ENCODE measurements at places on chromosomes 2 and 18.
A peak's percentile ranks its signal among the peaks of the same experiment; 100 is the strongest.

- peaks cover 27% of the 10 kb centered on the region for H3K27me3 ChIP-seq
- H3K4me1 ChIP-seq = no peaks in the 10 kb centered on the region
Measured at GRCh38 chr18:79784965-79785770, 12.6 kb upstream of the KCNG2 start.

DNA sequence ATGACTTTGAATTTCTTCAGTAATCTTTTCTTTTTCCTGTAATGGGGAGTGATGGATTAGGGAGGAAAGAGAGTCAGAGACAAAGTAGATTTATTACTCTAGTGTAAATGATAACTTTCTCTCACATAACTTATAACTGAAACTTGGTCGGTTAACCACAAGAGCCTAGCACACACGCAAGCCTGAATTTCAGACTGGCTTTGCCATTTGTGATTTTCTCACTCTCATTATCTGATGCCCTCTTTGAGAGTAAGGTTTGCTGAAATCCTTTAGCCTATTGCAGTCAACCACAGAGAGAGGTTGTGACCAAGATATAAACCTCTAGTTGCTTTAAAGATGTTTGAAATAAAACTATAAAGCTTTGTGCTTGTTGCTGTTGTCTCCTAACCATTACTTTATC is 117.9 kb upstream of the NETO1 start:
- H3K4me1 ChIP-seq = no peaks in the 10 kb centered on the region
- DNase-seq = no peak
- H3K4me3 ChIP-seq = no peak overlapping the region
- no peaks in the 10 kb centered on the region for H3K27me3 ChIP-seq
- no peak overlapping the region for H3K27ac ChIP-seq
- no peaks in the 10 kb centered on the region for H3K36me3 ChIP-seq

DNA sequence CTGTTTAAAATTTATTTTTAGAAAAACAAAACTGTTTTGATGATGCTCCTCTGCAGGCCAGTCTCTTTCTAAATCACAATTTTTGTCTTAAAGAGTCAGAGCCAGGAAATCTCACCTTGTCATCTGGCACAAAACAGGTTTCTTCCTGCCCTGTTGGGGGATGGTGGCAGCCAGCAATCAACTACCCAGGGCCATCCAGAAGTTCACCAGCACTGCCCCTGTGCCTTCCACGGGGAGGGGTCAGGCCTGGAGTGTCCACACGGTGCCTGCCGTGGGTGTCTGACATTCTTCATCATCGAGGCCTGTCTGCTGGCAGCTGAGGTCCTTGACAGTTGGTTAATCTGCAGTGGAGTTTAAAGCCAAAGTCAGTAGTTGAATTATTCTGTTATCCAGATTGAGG is 40.0 kb upstream of the BMP10 start:
- no peaks in the 10 kb centered on the region for H3K27me3 ChIP-seq
- H3K4me1 ChIP-seq = peaks cover 69% of the 10 kb centered on the region
- no peak for DNase-seq
- no peak overlapping the region for H3K4me3 ChIP-seq
- H3K27ac ChIP-seq = no peak overlapping the region

DNA sequence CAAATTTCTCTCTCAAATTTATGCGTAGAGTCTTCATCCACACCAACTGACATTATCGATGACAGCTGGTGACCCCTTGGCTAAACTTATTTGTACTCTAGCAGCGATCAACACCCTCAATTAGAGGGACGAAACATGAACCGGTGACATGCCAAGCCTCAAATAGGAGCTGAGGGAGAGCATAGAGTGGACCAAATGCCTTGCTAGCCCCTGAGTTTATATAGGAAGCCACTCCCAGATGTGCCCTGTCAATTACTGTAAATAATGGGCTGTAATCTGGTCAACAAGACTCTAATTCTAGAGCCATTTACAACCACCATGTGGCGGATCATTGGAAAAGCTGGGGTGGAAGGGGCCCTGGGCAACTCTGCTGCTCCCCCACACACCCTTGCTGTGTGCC is 47.6 kb upstream of the FHL2 start:
- no peak overlapping the region for H3K4me3 ChIP-seq
- H3K27ac ChIP-seq = no peak overlapping the region
- no peaks in the 10 kb centered on the region for H3K27me3 ChIP-seq
- H3K36me3 ChIP-seq = no peaks in the 10 kb centered on the region

DNA sequence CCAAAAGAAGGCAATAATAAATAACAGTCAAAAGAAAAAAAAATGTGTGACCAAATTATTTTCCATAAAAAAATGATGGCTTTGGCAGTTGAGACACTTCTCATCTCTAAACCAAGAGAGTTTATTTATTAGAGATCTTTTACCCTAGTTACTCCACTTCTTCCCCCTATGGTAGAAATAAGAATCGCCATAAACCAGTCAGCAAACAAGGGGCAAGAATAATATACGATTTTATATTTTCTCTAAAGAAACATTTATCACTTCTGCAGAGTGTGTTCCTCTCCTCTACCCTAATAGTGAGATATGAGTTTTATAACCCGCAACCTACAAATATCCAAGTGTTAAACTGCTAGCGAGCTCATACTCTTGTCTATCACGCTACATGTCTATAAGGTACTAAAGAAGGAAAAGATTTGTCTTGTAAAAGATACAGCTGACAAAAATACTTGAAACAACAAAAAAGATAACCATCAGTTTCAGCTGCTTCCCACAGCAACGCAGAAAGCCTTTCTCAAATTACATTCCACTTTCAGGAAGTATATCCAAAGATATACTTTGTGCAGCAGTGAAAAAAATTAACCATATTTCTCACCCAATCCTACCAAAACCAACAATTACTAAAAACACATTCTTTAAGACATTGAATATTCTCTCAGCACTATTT is 2.3 kb downstream of the RNF103 start:
- peak overlapping the region; percentile 92 for H3K4me3 ChIP-seq
- H3K27ac ChIP-seq = no peak overlapping the region
- no peaks in the 10 kb centered on the region for H3K27me3 ChIP-seq

DNA sequence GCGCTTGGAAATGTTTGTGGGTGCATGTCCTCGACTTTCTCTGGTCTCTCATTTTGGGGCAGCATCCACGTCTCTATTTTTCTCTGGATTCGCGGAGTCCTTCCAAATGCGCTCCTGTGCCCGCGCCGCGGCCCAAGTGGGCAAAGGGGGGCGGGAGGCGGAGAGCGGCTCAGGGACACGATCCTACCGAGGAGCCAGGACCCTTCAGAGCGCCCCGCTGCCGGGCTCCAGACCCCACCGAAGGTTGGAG is 990 bp downstream of the EPAS1 start:
- DNase-seq = no peak
- H3K36me3 ChIP-seq = no peaks in the 10 kb centered on the region
- H3K4me1 ChIP-seq = peaks cover 8% of the 10 kb centered on the region
- H3K27me3 ChIP-seq = peaks cover 92% of the 10 kb centered on the region
- H3K4me3 ChIP-seq = peak overlapping the region; percentile 70
- H3K27ac ChIP-seq = no peak overlapping the region

DNA sequence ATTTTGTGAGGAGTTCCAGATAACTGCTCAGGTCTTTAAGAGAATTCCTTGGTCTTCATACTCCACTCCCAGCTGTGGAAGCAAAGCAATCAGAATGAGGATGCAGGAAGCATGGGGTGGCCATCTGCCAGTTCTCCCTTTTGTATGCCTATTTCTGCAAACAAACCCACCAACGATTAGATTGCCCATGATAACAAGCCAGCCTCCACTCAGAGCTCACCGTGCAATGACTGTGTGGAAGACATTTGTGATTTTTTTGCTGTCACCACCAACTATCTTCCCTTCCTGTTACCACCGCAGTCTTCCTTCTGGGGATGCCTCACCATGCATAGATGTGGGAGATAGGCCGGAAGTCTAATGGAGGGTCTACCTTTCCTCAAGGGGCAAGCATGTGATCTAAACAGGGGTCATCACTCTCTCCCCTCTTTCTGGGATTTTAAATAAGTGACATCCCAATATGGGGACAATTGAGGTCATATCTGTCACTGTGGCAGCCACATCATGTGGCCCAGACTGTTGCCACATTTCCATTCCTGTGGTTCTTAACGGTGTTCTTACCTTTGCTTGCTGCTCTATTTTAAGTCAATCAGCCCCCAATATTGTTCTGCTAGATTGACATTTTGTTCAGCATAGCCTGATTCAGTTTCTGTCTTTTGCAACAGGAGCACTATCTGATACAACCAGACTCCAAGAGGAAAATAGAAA is 4.4 kb downstream of the AFF3 start:
- H3K27me3 ChIP-seq = no peaks in the 10 kb centered on the region
- H3K4me3 ChIP-seq = no peak overlapping the region
- no peaks in the 10 kb centered on the region for H3K36me3 ChIP-seq
- peaks cover 31% of the 10 kb centered on the region for H3K4me1 ChIP-seq
- peak; percentile 27 for DNase-seq

GRCh38 chr18:7038330-7038851 is 79.2 kb downstream of the LAMA1 start:
- no peaks in the 10 kb centered on the region for H3K27me3 ChIP-seq
- no peaks in the 10 kb centered on the region for H3K4me1 ChIP-seq
- peak overlapping the region; percentile 32 for H3K27ac ChIP-seq
- no peaks in the 10 kb centered on the region for H3K36me3 ChIP-seq

GRCh38 chr2:143177096-143177786 is 48.0 kb downstream of the ARHGAP15 start:
- H3K27me3 ChIP-seq = no peaks in the 10 kb centered on the region
- H3K27ac ChIP-seq = no peak overlapping the region
- H3K36me3 ChIP-seq = no peaks in the 10 kb centered on the region
- no peak overlapping the region for H3K4me3 ChIP-seq

Data from thymus (tissue), 14 donors.